ENCODE measurements at places on chromosomes 5 and 9.

DNA sequence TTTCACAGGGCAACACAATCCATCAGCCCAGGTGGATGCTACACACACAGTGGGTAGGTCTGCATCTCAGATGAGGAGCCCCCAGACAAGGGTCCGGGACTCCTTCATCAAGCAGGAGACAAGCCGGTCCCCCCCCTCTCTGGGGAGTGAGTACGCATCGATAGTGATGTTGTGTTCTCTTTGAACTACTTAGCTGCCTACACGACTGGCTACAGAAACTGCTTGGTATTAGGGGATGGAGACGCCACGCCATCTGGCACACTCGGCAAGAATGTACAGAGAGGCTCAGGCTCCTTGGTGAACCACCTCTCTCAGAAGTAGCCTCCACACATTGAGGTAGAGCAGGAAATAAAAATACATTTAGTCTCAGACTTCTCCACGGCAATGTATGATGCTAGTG is 179.8 kb downstream of the CNTNAP3 start:
- DNase-seq: no peak

DNA sequence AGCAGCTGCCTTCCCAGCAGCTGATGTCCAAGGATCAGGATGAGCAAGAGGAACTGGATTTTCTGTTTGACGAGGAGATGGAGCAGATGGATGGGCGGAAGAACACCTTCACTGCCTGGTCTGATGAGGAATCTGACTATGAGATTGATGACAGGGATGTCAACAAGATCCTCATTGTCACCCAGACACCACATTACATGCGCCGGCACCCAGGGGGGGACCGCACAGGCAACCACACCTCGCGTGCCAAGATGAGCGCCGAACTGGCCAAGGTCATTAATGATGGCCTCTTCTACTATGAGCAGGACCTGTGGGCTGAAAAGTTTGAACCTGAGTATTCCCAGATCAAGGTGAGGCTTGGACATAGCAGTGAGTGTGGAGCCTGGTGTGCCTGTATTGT is 46.9 kb downstream of the LARP1 start:
- no peak for DNase-seq

DNA sequence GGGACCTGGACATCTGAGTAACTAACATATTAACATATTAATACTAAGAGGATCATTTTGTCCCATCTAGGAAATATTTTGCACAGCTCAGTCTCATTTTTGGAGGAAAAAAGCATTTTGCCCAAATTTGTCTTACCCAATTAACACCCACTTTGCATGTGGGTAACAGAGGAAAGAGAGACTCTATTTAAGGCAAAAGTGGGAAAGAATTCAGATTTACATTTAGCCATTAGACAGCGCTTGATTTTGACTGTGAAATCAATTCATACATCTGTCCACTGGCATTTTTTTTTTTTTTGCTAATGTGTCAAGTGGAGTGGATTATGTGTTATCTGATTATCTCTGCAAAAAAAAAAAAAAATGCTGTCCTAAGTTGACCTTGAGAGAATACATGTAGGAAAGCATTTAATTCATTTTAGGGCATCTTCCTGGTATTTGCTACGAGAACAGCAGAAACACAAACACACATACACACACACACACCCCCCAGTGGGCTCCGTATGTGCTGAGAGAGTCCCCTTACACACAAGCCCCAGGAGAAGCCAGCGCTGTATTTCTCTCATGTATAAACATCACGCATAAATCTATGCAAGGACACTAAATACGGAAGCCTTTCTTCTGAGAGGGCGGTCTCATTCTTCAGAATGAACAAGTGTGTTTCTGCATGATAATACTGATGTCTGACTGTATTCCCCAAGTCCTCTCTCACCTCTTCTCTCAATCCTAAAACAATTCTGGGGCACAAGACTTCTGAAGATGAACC is 202.0 kb upstream of the KLF9 start:
- no peak for DNase-seq

- DNase-seq: no peak
Observed at GRCh38 chr9:34493972-34494535, 28.7 kb downstream of the ENHO start.

GRCh38 chr5:163303718-163304117 is 133.7 kb upstream of the CCNG1 start:
- DNase-seq: no peak

GRCh38 chr9:113614843-113615648 is 151.5 kb downstream of the RGS3 start:
- DNase-seq: peak; percentile 60

DNA sequence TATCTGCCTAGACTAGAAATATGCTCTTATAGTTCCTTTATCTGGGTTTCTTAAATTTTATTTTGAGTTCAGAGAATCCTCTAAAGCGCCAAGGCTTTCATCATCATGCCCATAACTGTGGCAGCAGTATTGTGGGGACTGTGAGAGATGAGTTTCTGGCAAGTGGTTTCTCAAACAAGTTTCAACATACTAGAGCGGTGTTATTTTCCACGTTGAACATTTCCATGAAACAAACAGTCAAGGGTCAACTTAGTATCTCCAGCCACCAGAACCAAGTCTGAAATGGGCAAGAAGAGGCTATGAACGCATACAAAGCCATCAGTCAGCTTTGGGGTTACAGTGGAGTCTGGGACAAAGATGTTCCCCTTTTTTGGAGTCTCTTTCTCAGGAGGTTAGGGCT is 40.3 kb downstream of the SERINC5 start:
- DNase-seq: no peak
